Fibroblast of lung (primary cell): ENCODE measurements at places on chromosomes 5 and 9. TPM values are rescaled to one million over a fixed set of nuclear protein-coding genes. Genes with fewer than 3 reads are reported as not detected.

FIBCD1 gene
- 7.2 and 28.0 TPM in 2 replicates for polyA plus RNA-seq

ACSL6 gene
- 0.02 and 0.08 TPM in 2 replicates for polyA plus RNA-seq

ARL14EPL gene
- polyA plus RNA-seq = not detected in 2 replicates

KDM4C gene
- polyA plus RNA-seq = 11.1 and 13.0 TPM in 2 replicates

SH2D3C gene
- 1.2 TPM in 1 of 2 replicates, not detected in the other for polyA plus RNA-seq

TMEM174 gene
- not detected in 2 replicates for polyA plus RNA-seq

GRIN1 gene
- polyA plus RNA-seq = 0.06 and 0.08 TPM in 2 replicates

PRR16 gene
- polyA plus RNA-seq = 41.8 and 44.6 TPM in 2 replicates

SARDH gene
- polyA plus RNA-seq = 0.49 and 2.5 TPM in 2 replicates

CCDC152 gene
- 1.4 and 3.3 TPM in 2 replicates for polyA plus RNA-seq

GADD45G gene
- polyA plus RNA-seq = 0.23 TPM in 1 of 2 replicates, not detected in the other

SLC46A2 gene
- polyA plus RNA-seq = not detected in 2 replicates

HTR4 gene
- polyA plus RNA-seq = not detected in 2 replicates

PKD2L2 gene
- polyA plus RNA-seq = not detected in 2 replicates

LRRC19 gene
- polyA plus RNA-seq = not detected in 2 replicates

DNA sequence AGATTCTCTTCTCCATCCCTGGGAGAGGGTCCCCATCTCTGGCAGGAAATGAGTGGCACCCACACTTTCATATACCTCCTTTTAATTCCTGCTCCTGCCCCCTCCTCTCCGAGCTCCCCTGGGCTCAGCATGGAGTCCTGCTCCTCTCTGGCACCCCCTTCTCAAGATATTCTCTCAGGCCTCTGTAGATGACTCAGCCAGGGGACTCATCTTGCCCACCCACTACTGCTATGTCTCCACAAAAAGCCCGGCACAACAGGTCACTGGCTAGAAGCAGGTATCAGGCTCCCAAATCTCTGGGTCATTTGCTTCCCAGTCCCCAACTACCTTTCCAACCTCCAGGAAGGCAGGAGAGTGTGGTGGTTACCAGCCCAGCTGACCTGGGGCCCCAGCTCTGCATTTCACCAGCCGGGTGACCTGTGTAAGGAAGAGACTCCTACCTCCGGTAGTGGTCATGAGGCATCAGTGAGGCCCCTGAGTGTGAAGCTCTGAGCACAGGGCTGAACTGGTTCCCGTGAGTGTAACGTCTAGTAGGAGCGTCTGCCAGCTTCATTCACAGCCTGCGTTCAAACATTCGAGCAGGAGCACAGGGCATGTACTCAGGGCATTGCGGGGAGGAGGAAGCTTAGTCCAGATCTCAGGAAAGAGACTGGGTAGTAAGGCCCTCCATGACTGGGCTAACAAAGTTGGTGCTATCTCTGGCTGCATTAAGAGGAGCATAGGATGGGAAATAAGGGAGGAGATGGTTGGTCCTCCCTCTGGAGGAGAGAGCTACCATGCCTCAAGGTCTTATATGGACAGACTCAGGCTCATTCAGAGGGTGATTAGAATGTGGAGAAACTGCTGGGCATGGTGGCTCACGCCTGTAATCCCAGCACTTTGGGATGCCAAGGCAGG is 63.7 kb downstream of the LMX1B start:
- no peak for DNase-seq

DNA sequence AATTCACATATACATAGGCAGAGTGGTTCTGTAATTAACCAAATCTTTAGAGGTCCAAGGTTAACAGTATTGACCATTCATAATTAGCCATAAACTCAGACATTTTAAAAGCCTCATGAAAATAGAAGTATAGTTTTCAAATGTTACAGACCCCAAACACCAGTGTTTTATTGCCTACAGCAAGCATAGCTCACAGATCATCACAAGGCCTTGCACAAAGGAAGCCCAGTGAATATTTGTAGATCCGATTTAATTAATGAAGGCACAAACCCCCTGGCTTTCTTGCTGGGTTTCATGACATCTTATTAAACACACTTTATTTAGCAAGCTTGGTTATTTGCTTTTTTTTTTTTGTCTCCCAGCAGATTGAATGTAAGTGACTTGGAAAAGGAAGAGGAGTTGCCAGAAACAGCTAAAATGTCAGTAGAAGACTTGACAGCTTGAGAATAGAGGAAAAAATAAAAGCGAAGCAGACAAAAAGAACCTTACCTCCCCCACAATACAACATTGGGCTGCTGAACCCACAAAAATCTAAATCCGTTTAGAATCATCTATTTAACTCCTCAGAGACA is 283.9 kb upstream of the TNC start:
- DNase-seq = peak; percentile 34

- DNase-seq = no peak
Measured at GRCh38 chr5:14136228-14136627, 6.9 kb upstream of the TRIO start.

- no peak for DNase-seq
Measured at GRCh38 chr5:179275381-179275878, 69.8 kb downstream of the ADAMTS2 start.

DNA sequence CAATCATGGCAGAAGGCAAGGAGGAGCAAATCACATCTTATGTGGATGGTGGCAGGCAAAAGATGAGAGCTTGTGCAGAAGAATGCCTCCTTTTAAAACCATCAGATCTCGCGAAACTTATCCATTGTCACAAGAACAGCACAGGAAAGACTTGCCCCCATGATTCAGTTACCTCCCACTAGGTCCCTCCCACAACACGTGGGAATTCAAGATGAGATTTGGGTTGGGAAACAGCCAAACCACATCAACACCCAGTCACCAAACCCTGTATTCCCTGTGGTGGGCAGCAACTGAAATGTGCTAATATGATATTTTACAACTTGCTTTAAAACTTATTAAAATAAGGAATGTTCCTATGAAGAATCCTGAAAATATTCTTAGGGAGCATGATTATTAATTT is 54.2 kb downstream of the RASGRF2 start:
- DNase-seq = peak; percentile 34

- peak; percentile 60 for DNase-seq
Measured at GRCh38 chr5:160175438-160176218, 53.7 kb upstream of the FABP6 start.

GRCh38 chr9:131744720-131745201 is 4.9 kb upstream of the RAPGEF1 start:
- no peak for DNase-seq

DNA sequence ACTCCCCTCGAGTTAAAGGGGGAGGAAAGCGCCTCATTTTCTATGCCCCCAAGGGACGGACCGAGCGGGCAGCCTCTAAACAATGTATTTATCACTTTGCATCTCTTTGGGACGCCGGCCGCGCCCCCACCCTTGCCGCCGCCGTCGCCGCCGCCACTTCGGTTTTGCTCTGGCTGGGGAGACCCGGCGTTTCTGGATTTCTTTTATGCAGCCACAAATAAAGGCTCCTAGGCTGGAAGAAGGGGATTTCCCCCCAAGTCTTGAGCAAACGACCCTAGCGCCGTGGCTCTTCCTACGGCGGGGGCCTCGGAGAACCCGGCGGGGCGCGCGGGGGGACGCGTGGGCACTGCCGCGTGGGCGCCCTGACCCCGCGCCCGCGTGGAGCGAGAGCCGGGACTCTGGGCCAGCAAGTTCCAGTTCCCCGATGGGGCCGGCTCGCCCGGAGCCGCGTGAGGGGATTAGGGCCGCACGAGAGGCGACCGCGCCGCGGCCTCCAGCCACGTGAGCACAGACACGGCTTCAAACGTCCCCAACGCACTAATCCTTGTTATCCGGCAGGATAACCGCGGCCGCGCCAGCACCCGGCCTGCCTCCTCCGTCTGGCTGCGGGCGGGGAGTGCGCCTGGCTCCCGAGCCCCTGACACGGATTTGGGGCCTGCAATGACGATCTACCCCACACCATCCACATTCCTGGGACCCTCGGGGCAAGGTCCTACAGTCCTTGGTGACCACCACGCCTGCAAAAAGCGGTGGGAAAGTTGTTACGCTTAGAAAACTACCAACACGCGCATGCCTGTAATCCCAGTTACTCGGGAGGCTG is 7.9 kb upstream of the NEUROG1 start:
- DNase-seq = no peak

- no peak for DNase-seq
Measured at GRCh38 chr5:120155873-120156272, 308.2 kb upstream of the PRR16 start.

GRCh38 chr5:35312267-35312666 is 82.0 kb upstream of the PRLR start:
- DNase-seq = no peak

- no peak for DNase-seq
Measured at GRCh38 chr9:68904454-68904853, 109.5 kb downstream of the PRKACG start.

DNA sequence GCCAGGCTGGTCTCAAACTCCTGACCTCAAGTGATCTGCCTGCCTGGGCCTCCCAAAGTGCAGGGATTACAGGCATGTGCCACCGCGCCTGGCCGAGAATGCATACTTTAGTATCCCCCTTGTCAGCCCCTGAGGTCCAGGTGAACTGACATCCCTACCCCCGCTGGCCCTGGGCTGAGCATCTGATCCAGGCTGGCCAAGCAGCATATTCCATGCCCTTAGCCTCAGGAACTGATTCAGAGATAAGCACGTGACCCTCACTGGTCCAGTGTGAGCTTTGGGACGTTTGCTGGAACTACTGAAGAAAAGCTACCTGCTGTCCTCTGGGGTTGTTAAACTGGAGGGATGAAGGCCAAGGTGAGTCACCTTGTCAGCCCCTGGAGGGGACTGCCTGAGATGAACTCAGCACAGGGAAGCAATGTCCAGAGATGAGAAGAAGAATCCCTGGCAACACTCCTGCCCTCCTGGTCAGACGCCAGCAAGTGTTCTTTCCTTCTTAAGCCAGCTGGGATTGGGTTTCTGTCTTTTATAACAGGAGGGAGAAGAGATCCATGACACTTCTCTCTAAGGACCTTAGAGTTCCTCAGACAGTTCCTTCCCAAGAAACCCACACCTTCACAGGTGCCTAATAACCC is 59.1 kb upstream of the FBXW11 start:
- no peak for DNase-seq

DNA sequence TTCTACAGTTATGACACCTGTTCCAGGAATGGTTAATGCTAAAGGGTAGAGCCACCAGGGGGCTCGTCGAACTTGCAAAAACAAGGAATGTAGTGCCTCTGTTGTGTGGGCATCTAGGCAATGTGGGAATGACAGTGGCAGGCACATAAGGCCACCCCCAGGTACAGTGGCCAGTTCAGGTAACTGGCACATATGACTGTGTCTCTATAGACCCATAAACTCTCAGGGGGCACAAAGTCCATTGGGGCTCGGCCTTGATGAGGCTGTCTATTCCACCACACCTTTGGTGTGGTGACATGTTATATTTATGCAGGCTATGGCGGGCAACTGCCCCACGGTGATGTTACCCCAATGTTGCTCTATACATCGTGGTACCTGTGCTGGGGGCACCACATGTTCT is 59.6 kb upstream of the FAM120A start:
- no peak for DNase-seq

GRCh38 chr5:179166171-179166885 is 106.2 kb downstream of the ZNF354C start:
- no peak for DNase-seq

DNA sequence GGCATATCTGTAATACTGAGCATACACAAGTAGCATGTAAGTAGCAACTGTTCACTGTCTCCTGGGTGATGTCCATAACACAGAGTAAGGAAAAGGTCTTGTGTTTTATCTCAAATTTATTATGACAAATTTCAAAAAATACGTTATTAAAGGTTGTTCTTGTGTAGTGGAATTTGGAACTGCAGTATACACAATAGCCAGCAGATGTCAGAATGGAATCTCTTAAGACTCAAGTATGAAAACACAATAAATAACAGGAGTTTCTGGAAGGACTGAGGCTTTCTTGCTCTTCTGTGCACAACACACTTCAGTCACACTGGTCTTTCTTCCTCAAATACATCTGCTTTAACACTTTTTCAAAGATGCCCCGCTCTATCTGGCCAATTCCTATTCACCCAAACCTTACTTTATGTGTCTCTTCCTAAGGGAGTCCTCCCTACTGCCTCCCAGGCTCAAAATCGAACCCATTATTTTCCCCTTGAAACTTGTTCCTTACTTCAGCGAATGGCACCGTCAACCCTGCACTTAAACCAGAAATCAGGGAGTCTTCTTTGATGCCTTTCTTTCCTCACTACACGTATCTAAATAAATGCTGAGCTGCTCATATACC is 6.5 kb upstream of the FBXO10 start:
- peak; percentile 64 for DNase-seq

DNA sequence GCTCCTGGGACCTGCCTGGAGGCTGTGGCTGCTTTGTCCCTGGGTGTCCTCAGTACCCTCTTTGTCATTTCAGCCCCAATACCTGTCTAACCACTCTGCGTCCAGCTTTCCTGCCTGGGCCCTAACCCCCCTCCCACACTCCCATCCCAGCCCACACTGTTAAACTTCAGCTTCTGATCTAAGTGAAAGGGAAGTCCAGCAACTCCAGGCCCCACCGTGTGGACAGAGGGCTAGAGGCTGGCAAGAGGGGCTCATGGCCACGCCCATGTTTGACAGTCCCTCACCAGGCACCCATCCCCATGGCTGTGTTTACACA is 56.3 kb downstream of the SEMA4D start:
- DNase-seq = no peak

DNA sequence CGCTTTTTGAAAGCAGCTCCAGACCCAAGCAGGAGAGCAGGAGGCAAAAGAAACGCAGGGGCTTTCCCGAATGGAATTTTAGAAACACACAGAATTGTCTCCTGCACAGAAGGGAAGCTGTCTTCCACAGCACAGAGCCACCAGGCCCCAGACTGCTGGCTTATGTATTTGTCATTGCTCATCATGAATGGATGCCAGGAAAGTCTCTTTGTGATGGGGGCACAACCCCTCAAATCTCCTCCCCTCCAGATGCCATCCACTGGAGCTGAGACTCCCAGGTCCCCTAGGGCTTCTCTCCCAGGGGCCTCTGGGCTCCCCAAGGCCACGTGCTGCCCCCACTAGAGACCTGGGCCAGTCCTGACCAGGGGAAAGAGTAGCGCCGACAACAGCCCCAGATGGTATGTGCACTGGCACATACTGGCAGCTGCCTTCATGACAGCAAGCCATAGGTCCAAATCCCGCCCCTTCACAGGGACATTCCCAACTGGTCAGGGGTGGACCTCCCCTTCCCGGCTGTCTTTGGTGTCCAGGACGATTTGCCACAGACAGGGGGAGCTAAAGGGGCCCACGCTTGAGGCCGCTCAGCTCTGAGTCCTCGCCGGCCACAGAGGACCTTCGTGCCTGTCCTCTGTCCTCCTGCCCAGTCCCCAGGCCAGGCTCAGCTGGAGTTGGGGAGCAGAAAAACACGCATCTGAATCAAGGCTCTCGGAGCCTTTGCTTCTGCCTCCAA is 127.8 kb downstream of the KCNIP1 start:
- peak; percentile 35 for DNase-seq

GRCh38 chr9:76638001-76638400 is 126.2 kb upstream of the PCA3 start:
- DNase-seq = no peak

DNA sequence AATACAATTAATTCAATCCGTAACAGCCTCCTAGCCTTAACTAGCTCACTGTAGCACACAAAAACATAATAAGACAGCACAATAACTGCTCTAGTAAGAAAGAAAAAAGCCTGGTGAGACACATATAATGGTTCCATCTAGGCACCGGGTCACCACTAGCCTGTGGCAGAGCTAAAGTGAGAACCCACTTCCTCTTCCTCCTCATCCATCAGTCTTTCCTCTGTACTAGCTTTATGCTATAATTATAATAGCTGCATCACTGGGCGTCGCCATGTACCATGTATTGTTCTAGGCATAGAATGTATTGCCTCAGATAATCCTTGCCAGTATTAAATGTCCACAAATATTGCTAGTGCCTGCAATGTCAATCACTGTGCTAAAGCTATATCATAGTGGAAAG is 23.1 kb downstream of the ADRB2 start:
- no peak for DNase-seq

GRCh38 chr9:72894342-72894741 is 58.5 kb downstream of the ALDH1A1 start:
- DNase-seq = peak; percentile 14

- no peak for DNase-seq
Measured at GRCh38 chr9:18067548-18068120, 406.3 kb upstream of the ADAMTSL1 start.
